ENCODE measurements at places on chromosomes 2 and 18.

GRCh38 chr18:59140302-59140885 lies 710 bp downstream of the SEC11C start:
- DNase-seq: no peak

GRCh38 chr18:71398531-71398930 lies 1109.7 kb downstream of the SOCS6 start:
- DNase-seq: no peak

GRCh38 chr2:59930430-59930829 lies 623.0 kb downstream of the BCL11A start:
- no peak for DNase-seq

DNA sequence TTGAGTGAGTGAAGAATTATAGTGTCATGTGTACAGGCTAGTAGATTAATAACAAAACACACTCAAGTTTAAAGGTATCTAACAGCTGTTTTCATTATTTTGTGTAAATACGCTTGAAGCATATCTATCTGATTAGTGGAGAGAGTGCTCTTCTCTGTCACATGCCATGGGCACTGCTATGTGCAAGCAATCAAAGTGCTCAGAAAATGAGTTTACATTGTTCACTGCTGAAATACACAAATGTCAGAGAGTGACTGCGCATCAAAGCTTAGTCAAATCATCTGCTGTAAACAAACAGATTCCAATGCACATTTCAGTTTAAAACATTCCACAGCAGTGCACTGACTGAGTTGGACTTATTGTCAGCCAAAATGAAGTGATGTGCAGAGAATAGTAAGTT lies 423.4 kb downstream of the ZEB2 start:
- no peak for DNase-seq

DNA sequence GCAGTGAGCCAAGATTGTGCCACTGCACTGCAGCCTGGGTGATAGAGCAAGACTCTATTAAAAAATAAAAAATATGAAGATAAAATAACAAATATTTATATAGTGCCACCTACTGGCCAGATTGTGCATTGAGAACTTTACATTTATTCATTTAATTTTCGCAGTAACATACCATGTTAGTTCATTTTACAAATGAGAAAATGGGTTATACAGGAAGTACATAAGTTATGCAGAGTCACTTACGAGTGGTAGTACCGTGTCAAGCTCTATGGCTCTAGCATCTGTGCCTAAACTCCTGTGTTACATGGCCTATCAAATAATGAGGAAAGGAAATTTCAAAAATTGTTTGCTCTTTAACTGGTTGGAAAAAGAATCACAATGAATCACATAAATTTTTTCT lies 27.9 kb downstream of the RIF1 start:
- no peak for DNase-seq

DNA sequence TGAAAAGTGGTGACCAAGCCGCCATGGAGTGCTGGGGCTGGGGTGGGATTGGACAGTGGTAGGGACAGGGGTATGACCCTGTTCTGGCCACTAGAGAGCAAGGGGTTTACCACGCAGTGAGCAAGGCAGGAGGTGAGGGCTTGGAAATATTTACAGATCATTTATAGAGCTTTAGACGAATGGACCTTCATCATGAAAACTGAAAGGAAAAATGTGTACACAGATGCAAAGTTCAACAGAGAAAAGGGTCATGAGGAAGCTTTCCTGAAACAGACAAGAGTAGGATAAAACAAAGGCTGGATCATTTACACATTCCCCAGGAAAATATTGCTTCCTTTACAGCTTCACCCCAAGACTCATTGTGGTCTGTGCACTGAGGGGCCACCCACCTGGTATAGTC lies 130.5 kb upstream of the SMAD2 start:
- no peak for DNase-seq

GRCh38 chr2:164260506-164260905 lies 360.8 kb downstream of the GRB14 start:
- no peak for DNase-seq

GRCh38 chr18:49904871-49905555 lies 91.7 kb upstream of the ACAA2 start:
- no peak for DNase-seq

GRCh38 chr2:70923378-70924015 lies 12.2 kb upstream of the ATP6V1B1 start:
- no peak for DNase-seq

GRCh38 chr2:161308178-161308955 lies at the start of gene PSMD14:
PSMD14 (plus strand) TSS chr2:161308425; CDS start chr2:161318826, 10,401 bp downstream.
- peak; percentile 83 for DNase-seq

GRCh38 chr2:69770193-69770702 lies 28.3 kb downstream of the ANXA4 start:
- no peak for DNase-seq

DNA sequence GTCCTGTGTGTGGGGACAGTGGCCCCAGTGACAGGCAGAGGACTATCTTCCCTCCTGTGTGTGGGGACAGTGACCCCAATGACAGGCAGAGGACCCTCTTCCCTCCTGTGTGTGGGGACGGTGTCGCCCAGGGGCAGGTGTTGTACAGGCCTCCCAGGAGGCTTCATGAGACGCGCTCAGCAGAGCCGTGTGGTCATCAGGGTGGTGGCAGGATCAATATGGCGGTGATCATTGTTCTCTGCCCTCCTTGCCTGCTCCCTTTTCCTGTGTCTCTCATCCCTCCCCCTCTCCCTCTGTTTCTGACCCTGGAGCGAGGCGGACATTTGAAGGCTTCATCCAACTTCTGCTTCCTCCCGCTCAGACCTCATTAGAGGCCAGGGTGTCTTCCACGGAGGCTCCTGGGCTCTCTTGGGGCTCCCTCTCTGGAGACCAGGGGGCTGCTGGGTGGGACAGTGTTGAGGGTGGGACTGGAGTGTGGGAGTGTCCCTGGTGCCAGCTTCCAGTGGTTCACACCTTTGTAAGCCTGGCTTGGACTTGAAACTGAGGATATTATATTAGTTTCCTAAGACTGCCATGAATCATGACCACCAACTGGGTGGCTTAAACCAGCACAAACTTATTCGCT lies 59.5 kb downstream of the ACKR3 start:
- no peak for DNase-seq

GRCh38 chr18:3250237-3251107 lies 2.9 kb downstream of the MYL12A start:
- no peak for DNase-seq

- DNase-seq: no peak
Measured at GRCh38 chr2:165961818-165962217, 8.2 kb upstream of the TTC21B start.

- no peak for DNase-seq
Measured at GRCh38 chr2:101610750-101611315, 86.7 kb upstream of the MAP4K4 start.

GRCh38 chr18:11167778-11168177 lies 18.4 kb upstream of the PIEZO2 start:
- no peak for DNase-seq

DNA sequence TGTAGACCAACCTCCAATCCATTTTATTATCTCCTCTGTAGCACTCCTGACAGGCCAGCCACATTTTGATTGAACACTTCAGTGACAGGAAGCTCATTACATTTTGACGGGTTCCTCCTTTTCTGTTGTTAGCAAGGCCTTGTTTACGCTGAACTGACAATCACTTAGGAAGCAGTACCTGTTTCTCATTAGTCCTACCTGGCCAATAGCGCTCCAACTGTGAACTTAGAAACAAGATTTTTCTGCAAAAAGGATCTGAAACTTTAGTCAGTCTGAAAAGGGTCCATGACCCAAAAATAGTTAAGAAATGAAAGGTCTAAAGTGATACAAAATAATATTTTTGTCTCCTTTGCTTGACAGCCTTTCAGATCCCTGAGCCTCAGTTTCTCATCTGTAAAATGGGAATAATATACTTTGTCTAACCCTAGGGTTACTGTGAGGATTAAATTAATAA lies 119.6 kb upstream of the MSTN start:
- DNase-seq: no peak

GRCh38 chr2:134275058-134275862 lies 21.4 kb downstream of the MGAT5 start:
- DNase-seq: peak; percentile 36

GRCh38 chr18:36128530-36128870 lies 640 bp downstream of the SLC39A6 start:
- no peak for DNase-seq

DNA sequence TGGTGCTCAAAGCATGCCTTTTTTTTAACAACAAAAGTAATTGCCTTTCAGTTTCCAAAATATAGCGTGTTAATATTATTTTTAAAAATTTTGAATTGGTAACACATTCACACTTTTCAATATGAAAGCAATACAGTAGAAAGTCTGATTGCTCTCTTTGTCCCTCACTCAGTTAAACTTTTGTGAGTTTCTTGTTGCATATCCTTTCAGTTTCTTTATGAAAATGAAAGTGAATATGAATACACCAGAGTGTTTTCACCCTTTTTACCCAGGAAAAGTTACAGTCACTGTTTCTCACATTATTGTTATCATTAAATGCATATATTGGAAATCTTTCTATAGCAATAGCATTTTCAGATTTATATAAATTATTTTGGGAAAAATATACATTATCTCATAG lies 377.4 kb upstream of the CRIM1 start:
- DNase-seq: no peak

- DNase-seq: no peak
Measured at GRCh38 chr2:31414601-31415241, at the start of gene XDH. XDH (minus strand) TSS chr2:31414742; CDS start chr2:31414666, 76 bp downstream.

GRCh38 chr2:170694316-170694715 lies 20.8 kb upstream of the SP5 start:
- no peak for DNase-seq

DNA sequence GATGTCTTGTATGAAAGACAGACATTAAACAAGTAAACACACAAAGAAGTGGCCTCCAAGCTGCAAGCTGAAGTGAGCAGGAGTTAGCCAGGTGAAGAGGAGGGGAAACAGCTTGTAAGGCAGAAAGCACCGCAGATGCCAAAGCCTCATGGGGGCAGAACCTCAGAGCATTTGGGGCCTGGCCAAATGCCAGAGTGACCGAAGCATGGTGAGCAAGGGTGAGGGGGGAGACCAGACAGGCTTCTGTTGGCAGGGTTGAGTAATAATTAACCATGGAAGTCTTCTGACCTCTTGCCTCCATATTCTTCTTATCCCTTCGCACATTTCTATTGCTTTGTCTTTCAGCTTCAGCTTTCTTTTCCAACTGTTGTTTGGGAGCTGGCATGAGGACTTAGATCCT lies 5.6 kb downstream of the QPCT start:
- no peak for DNase-seq

- no peak for DNase-seq
Measured at GRCh38 chr2:107064750-107065149, 178.8 kb upstream of the ST6GAL2 start.

GRCh38 chr2:464562-465309 lies 176.8 kb upstream of the ALKAL2 start:
- DNase-seq: no peak

GRCh38 chr2:71589763-71590162 lies 136.4 kb downstream of the DYSF start:
- no peak for DNase-seq

DNA sequence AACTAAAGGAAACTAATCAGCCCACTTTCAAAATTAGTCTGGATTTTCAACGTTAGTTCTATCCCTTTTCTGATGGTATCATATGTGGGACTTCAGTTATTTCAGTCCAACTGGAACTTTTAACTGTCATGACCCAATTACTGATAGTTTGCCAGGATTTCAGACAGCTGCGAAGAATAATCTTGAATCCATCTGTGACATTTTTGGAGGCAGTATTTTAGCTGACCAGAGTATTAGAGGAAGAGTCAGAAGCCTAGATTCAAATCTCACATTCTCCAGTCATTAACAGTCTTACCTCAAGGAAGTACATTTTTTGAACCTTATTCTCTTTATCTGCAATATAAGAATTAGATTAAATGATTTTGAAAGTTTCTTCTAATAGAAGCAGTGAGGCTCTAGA lies 81.3 kb downstream of the PTRHD1 start:
- DNase-seq: no peak

DNA sequence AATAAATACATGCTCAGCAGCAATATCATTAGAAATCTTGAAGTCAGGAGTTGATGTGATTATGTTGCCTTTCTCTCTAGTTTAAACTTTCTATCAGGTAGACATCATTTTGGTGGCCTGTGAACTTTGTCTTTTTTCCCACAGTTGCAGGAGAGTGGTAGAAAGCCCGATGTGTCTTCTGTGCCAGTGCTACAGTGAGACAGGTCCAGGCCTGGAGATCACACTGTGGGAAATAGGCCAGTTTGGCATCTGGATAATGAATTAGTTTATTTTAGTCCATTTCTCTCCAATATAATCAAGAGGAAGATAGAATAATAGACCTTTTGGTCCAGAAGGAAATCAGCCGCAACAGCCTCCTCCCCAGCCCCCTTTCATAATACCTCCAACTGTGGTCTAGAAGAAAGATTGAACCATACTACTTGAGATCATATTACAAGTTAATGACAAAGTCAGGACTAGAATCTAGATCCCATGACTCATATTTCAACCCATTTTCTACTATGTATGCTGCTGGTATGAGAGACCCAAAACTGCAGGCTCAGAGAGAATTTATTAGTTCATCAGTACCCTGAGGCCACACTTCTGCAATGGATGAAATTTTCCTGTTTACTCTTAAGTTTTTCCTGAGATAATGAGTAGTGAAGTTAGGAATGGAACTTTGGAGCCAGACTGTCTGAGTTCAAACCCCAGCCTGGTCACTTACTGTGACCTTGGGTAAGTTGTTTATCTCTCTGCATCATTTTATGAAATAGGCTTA lies 20.6 kb downstream of the KCMF1 start:
- no peak for DNase-seq
